ENCODE measurements at places on chromosomes 4 and X. TPM values are rescaled to one million over a fixed set of nuclear protein-coding genes. Genes with fewer than 3 reads are reported as not detected.
A peak's percentile ranks its signal among the peaks of the same experiment; 100 is the strongest.

GRCh38 chrX:9327747-9328145 lies 137.1 kb upstream of the TBL1X start:
- DNase-seq = peak; percentile 78
- peaks cover 31% of the 10 kb centered on the region for H3K4me1 ChIP-seq
- peak overlapping the region; percentile 49 for H3K4me3 ChIP-seq
- no peaks in the 10 kb centered on the region for H3K36me3 ChIP-seq
- peak overlapping the region; percentile 74 for H3K27ac ChIP-seq
- H3K27me3 ChIP-seq = no peaks in the 10 kb centered on the region

DNA sequence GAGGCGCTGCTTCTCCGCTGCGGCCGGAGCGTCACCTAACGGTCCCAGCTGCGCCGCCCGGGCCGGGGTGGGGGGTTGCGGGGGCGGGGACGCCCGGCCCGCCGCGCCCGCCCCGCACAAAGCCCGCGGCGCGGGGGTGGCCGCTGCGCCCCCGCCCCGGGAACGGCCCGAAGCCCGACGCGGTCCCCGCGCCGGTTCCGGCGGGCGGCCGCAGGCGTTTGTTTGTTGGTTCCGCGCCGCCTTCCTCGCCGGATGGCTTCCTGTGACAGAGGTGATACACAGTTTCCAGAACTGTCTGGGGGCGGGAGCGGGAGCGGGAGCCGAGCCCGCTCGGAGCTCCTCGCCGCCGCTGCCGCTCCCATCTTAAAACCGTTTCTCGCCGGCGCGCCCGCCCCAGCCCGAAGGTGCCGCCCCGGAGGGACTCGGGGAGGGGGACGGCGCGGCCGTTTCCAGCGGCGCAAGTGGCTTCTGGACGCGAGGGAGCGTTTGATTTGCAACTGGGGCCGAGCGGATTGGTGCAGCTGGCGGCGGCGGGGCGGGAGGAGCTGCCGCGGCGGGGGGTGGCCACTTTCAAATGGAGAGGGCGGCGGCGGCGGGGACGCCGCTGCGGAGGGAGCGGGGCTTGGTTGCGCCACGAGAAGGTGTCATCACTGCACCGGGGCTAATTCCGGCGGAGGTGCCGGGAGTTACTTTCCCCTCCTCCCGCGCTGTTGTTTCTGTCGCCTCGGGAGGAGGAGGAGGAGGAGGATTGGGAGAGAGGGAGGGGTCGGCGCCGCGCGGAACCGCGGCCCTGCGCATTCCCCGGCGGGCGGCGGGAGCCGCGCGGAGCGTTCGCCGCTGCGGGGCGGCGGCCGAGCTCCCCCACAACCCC lies 2.3 kb downstream of the JADE1 start:
- H3K27me3 ChIP-seq = peaks cover 2% of the 10 kb centered on the region
- peaks cover 39% of the 10 kb centered on the region for H3K4me1 ChIP-seq
- DNase-seq = peak; percentile 92
- peak overlapping the region; percentile 90 for H3K27ac ChIP-seq
- H3K36me3 ChIP-seq = no peaks in the 10 kb centered on the region
- peak overlapping the region; percentile 97 for H3K4me3 ChIP-seq

DNA sequence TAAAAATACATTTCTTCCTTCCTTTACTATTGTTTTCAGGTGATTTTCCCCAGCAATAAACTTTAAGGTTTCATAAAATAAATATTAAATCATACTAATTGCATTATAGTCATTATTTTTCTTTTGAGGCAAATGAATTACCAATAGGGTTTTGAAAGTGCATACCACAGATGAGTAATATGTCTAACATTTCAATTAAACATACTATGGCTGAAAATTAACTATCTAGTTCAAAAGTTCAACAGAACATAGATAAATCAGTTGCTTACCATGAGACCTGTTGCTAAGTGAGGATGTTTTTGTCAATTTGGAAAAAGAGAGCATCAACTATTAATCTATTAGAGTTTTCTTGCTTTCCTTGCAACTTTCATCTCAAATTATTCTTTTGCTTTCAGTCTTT lies 35.0 kb downstream of the NPY5R start:
- no peak for DNase-seq
- H3K27me3 ChIP-seq = peaks cover 2% of the 10 kb centered on the region
- H3K4me1 ChIP-seq = no peaks in the 10 kb centered on the region
- H3K4me3 ChIP-seq = no peak overlapping the region
- no peaks in the 10 kb centered on the region for H3K36me3 ChIP-seq
- no peak overlapping the region for H3K27ac ChIP-seq

DNA sequence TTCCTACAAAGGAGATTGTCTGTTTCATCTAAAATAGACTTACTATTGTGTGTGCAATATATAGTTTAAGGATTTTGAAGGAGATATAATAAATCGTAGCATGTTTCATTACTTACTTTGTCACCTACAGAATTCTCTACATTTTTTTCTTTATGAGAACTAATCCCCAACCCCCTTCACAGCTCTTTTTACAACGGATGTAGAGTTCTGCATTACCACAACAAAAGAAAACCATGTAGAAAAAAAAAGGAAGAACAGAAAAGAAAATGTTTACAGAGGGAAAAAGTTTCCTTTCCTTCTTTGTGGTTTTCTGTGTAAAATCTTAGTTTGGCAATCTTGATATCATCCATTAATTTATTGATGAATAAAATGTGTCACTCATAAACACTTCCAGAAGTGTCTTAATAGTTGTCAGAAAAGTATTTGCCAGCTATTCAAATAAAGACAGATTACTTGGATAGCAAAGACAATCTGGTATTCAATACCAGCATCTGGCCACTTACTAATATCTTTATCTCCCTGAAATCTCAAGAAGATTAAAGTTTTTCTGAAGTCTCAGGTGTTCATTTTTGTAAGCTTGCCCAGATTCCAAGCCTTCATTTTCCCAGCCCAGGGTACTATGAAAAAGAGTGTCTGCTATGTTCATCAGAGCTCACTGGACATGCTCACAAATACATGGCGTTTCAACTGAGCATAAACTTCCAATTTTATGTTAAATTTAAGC lies 806.8 kb downstream of the PCDH19 start:
- no peak overlapping the region for H3K4me3 ChIP-seq
- H3K36me3 ChIP-seq = no peaks in the 10 kb centered on the region
- H3K27ac ChIP-seq = no peak overlapping the region
- peaks cover 2% of the 10 kb centered on the region for H3K27me3 ChIP-seq
- no peak for DNase-seq

DNA sequence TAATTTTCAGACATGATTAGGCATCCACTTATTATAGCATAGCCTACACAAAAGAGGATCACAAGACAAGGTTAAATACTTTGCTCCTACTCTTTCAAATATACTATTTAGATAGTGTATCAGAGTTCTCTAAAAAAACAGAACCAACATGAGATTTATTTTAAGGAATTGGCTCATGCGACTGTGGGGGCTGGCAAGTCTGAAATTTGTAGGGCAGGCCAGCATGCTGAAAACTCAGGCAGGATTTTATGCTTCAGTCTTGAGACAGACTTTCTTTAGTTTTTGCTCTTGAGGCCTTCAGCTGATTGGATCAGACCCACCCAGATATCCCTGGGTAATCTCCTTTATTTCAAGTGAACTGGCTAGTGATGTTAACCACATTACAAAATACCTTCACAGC lies 169.5 kb downstream of the MAML3 start:
- no peak for DNase-seq
- H3K27ac ChIP-seq = no peak overlapping the region
- peaks cover 9% of the 10 kb centered on the region for H3K27me3 ChIP-seq
- no peaks in the 10 kb centered on the region for H3K36me3 ChIP-seq

GRCh38 chr4:76380561-76380960 lies 40.4 kb downstream of the CCDC158 start:
- DNase-seq = no peak
- H3K4me3 ChIP-seq = no peak overlapping the region
- H3K27me3 ChIP-seq = peaks cover 1% of the 10 kb centered on the region
- H3K27ac ChIP-seq = no peak overlapping the region
- no peaks in the 10 kb centered on the region for H3K36me3 ChIP-seq

- H3K4me1 ChIP-seq = peaks cover 96% of the 10 kb centered on the region
- H3K4me3 ChIP-seq = peak overlapping the region; percentile 43
- DNase-seq = no peak
- no peaks in the 10 kb centered on the region for H3K27me3 ChIP-seq
- peak overlapping the region; percentile 62 for H3K27ac ChIP-seq
- H3K36me3 ChIP-seq = no peaks in the 10 kb centered on the region
These were observed 5.1 kb upstream of the LIMCH1 start for GRCh38 chr4:41532882-41533281.

GRCh38 chr4:8238515-8239053 lies 31.0 kb upstream of the HTRA3 start:
- no peak overlapping the region for H3K4me3 ChIP-seq
- peaks cover 4% of the 10 kb centered on the region for H3K27me3 ChIP-seq
- H3K36me3 ChIP-seq = no peaks in the 10 kb centered on the region
- no peaks in the 10 kb centered on the region for H3K4me1 ChIP-seq

DNA sequence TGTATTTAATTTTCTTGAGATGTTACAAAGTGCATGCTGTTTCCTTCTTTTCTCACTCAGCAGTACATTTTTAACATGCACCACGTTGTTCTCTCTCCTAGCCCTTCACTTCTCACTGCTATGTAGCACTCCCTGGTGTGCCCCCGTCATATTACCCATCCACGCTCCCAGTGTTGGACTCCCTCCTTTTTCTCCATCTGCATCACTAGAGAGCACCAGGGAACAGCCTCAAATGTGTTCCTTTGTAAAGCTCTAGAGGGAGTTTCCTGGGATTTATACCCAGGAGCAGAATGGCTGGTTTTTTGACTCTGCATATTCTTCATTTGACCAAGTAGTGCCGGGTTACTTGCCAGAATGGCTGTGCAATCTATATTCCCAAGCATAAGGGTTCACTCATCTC lies 240.3 kb upstream of the ANXA3 start:
- H3K36me3 ChIP-seq = peaks cover 4% of the 10 kb centered on the region
- H3K4me1 ChIP-seq = peaks cover 5% of the 10 kb centered on the region
- no peak overlapping the region for H3K27ac ChIP-seq

DNA sequence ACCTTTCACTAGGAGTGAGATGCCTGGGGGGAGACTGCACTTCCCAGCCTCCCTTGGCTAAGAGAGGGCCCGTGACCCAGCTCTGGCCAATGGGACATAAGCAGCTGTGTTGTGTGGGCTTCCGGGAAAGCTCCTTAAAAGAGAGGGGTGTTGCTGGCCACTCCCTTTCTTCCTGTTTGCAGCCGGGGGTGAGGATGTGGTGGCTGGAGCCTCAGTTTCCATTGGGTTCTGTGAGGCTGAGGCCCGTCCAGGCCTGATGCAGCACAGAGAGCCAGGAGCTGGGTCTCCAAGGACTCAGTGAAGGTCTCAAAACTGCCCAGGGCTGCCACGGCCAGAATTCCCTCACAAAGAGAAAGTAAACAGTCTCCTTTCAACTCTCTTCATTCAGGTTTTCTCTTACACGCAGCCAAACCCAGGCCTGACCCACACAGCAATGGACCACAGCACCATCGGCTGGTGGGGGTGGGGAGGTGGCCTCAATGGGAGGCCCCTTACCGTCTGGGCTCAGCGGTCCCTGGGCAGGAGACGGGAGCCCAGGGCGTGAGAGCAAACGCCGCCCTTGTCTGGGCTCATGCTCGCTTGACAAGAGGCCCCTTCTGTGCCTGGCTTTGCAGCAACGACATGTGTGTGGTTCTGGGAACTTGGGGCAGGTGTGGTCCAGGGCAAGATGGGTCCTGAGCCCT lies 6.6 kb downstream of the NKX1-1 start:
- DNase-seq = no peak
- peaks cover 6% of the 10 kb centered on the region for H3K36me3 ChIP-seq
- H3K27me3 ChIP-seq = peaks cover 4% of the 10 kb centered on the region
- peak overlapping the region; percentile 71 for H3K4me3 ChIP-seq

- H3K27ac ChIP-seq = no peak overlapping the region
- H3K27me3 ChIP-seq = peaks cover 8% of the 10 kb centered on the region
- H3K4me3 ChIP-seq = no peak overlapping the region
- H3K36me3 ChIP-seq = no peaks in the 10 kb centered on the region
These were observed 382.7 kb downstream of the UNC5C start for GRCh38 chr4:95165926-95166524.

- no peak for DNase-seq
- no peak overlapping the region for H3K4me3 ChIP-seq
- H3K27ac ChIP-seq = no peak overlapping the region
- H3K4me1 ChIP-seq = no peaks in the 10 kb centered on the region
These were observed 368.5 kb downstream of the GPM6A start for GRCh38 chr4:175443547-175443946.

GRCh38 chr4:173057901-173058300 lies 110.7 kb upstream of the GALNT7 start:
- 0 out of 2 replicates have a peak, but pooled peaks cover 6% of the 10 kb centered on the region for H3K4me1 ChIP-seq
- H3K27ac ChIP-seq = no peak overlapping the region
- peaks cover 4% of the 10 kb centered on the region for H3K27me3 ChIP-seq
- no peaks in the 10 kb centered on the region for H3K36me3 ChIP-seq
- H3K4me3 ChIP-seq = no peak overlapping the region
- no peak for DNase-seq

- H3K4me1 ChIP-seq = no peaks in the 10 kb centered on the region
- no peak for DNase-seq
- no peak overlapping the region for H3K4me3 ChIP-seq
- no peak overlapping the region for H3K27ac ChIP-seq
- no peaks in the 10 kb centered on the region for H3K36me3 ChIP-seq
These were observed 52.9 kb upstream of the TRPC5OS start for GRCh38 chrX:111823128-111823527.

DNA sequence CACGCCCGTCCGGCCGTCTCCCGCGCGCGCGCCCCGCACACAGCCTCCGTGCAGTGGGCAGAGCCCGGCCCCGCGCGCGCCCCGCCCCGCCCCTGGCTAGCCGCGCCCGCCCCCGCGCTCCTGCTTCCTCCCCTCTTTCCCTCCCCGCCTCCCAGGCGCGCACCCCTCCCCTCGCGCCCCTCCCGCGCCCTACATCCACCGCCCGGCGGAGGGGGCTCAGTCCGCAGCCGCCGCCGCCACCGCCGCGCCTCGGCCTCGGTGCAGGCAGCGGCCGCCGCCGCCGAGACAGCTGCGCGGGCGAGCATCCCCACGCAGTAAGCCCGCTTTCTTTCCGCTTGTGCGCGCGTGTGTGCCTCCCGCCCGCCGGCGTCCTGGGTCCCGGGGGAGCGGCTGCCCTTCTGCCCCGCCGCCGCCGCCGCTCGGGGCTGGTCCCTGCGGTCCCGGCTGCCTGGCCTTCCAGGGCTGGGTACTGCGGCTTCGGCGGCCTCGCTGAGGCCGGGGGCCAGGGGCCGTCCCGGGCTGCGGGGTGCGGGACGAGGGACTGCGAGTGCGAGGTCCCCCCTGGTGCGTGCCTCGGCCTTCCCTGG lies at the start of gene FHL1:
TSS of gene FHL1 (plus strand) at position 219 of the 587 bp plus-strand sequence.
- H3K36me3 ChIP-seq = 0 out of 2 replicates have a peak, but pooled peaks cover 5% of the 10 kb centered on the region
- H3K4me3 ChIP-seq = peak within 1 kb of the TSS; percentile 77
- DNase-seq = no peak
- no peak within 1 kb of the TSS for H3K27ac ChIP-seq

GRCh38 chr4:156251373-156252065 lies 297.9 kb upstream of the CTSO start:
- no peak overlapping the region for H3K27ac ChIP-seq
- H3K27me3 ChIP-seq = no peaks in the 10 kb centered on the region
- no peaks in the 10 kb centered on the region for H3K4me1 ChIP-seq
- no peaks in the 10 kb centered on the region for H3K36me3 ChIP-seq
- H3K4me3 ChIP-seq = no peak overlapping the region

GRCh38 chr4:72442147-72442546 lies 126.9 kb downstream of the ADAMTS3 start:
- peaks cover 3% of the 10 kb centered on the region for H3K27me3 ChIP-seq
- no peak for DNase-seq
- no peak overlapping the region for H3K4me3 ChIP-seq
- no peaks in the 10 kb centered on the region for H3K36me3 ChIP-seq
- H3K27ac ChIP-seq = no peak overlapping the region
- H3K4me1 ChIP-seq = peaks cover 15% of the 10 kb centered on the region

- H3K27me3 ChIP-seq = peaks cover 5% of the 10 kb centered on the region
- no peak overlapping the region for H3K4me3 ChIP-seq
- no peaks in the 10 kb centered on the region for H3K4me1 ChIP-seq
- DNase-seq = no peak
- no peaks in the 10 kb centered on the region for H3K36me3 ChIP-seq
- no peak overlapping the region for H3K27ac ChIP-seq
These were observed 125.6 kb upstream of the TTC29 start for GRCh38 chr4:147071209-147071740.

CXorf49 gene
- not detected for total RNA-seq

MAGEA9B gene
- total RNA-seq = not detected

Data from HFFc6 (cell line).